Stimulated activated CD8-positive, alpha-beta memory T cell treated with anti-CD3 and anti-CD28 coated beads, Interleukin-7, amount 100 ng/mL, for 24 hours (primary cell): ENCODE measurements at places on chromosomes 1 and 21.

- no peak for DNase-seq
Observed at GRCh38 chr1:245406426-245406825, 251.6 kb downstream of the KIF26B start.

DNA sequence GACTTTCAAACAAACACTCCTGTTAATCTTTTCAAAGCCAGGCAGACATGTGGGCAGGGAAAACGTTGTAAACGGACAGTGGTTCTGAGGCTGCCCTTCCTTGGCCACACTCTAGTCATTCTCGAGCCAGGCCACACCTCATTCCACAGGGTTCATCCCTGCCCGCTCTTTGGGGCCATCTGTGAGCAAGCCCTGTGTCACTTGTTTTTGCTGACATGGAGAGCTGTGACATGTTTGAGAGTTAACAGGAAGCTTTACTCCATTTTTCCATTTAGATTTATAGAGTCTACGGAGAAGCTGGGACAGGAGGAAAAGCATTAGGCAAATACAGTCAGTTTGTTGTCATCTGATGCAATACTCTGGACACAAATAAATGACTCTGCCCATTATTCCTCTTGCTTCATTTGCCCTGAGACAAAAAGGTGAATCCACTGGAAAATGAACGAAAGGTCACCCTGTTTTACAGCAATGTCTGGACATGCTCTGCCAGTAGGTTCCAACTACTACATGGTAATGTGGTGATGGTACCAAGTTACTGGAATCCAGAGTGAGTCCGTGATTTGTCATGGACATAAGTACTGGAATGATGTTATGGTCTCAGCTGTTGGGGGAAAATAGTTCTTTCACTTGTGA lies 126.9 kb downstream of the CLIC6 start:
- no peak for DNase-seq

- no peak for DNase-seq
Observed at GRCh38 chr1:200923601-200924000, 28.9 kb downstream of the INAVA start.

DNA sequence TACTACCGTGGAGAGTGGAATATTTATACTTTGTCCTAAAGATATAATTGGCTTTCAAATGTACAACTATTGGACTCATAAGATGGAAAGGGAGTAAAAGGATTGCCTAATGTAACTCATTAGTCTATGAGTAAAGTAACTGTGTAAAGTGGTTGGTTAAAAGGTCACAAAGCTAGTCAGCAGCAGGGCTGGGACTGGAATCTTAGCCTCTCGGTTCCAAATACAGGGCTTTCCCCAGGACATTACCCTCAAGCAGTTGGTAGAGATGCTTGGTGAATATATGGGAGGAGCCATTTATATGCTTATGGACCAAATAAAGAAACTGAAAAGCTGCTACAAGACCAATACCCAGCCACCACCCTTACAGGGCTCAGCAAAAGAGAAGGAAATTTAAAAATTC lies 283.7 kb downstream of the HLX start:
- no peak for DNase-seq

- no peak for DNase-seq
Observed at GRCh38 chr1:229094476-229095311, 176.2 kb upstream of the RAB4A start.

- no peak for DNase-seq
Observed at GRCh38 chr1:180255536-180256340, 25.7 kb downstream of the LHX4 start.

GRCh38 chr1:209778102-209778501 lies 6.3 kb downstream of the C1orf74 start:
- no peak for DNase-seq

- no peak for DNase-seq
Observed at GRCh38 chr1:225757927-225758656, 19.5 kb upstream of the SRP9 start.

GRCh38 chr1:78833491-78833890 lies 173.0 kb downstream of the ADGRL4 start:
- no peak for DNase-seq

DNA sequence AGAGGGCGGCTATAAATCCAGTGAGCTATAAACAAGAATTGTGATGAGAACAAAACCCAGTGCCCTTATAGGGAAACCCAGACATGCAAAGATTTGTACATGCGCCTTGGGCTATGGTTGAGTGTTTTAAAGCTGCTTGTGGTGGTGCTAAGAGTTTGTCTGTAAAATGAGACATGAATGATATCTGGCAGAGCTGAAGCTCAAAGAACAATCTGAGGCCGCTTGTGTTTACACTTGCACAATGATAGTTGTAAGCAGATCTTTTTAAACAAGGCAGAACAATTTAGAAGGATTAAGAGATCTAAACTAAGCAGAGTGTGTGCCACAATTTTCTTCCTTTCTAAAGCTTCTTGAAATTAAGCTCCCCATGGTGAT lies 80.4 kb upstream of the ADAMTS5 start:
- DNase-seq: no peak

- no peak for DNase-seq
Observed at GRCh38 chr1:226722240-226722900, 16.7 kb downstream of the ITPKB start.
